Lung (tissue), 17 donors: ENCODE measurements at places on chromosomes 16 and 17.

- DNase-seq = no peak
Measured at GRCh38 chr16:29656688-29657523, 6.1 kb upstream of the SPN start.

GRCh38 chr17:27811961-27812360 is 11.6 kb upstream of the NOS2 start:
- no peak for DNase-seq

DNA sequence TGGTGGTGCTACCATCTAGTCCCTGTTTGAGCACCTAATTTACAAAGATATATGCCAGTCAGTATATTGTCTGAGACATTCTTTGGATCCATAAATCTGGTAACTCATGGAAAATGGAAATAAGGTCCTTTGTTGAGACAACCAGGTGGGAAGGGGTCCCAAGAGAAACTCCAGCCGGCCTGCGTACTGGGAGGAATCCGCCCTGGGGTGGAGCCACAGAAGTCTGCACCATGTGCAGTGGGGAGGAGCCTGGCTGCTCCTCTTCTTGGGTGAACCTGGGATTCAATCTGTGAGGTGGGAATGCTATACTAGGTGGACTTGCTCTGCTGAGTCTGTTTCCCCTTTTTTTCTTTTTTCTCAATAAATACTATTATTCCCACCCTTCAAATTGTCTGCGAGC is 339.2 kb upstream of the TNRC6C start:
- no peak for DNase-seq

GRCh38 chr16:85401370-85401916 is 211.7 kb upstream of the GSE1 start:
- DNase-seq = no peak

GRCh38 chr17:5592382-5592781 is 8.1 kb upstream of the NLRP1 start:
- peak; percentile 52 for DNase-seq

GRCh38 chr17:50440172-50440837 is 14.3 kb downstream of the ACSF2 start:
- DNase-seq = peak; percentile 39

- DNase-seq = no peak
Measured at GRCh38 chr16:9115277-9115676, 23.8 kb downstream of the HAPSTR1 start.

GRCh38 chr17:80706463-80706867 is 161.8 kb downstream of the RPTOR start:
- DNase-seq = peak; percentile 39

- peak; percentile 87 for DNase-seq
Measured at GRCh38 chr16:56047307-56048234, 143.7 kb upstream of the GNAO1 start.

GRCh38 chr16:83205896-83206295 is 579.1 kb downstream of the CDH13 start:
- no peak for DNase-seq

- DNase-seq = no peak
Measured at GRCh38 chr16:5442054-5442453, 344.5 kb upstream of the EEF2KMT start.

DNA sequence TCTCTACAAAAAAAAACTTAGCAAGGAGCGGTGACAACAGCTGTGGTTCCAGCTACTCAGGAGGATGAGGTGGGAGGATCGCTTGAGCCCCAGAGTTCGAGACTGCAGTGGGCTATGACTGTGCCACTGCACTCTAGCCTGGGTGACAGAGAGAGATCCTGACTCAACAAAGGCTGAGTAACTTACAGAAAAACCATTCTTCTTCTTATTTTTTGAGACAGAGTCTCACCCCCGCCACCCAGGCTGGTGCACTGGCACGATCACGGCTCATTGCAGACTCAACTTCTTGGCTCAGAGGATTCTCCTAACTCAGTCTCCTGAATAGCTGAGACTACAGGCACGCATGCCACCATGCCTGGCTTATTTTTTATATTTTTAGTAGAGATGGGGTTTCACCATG is 56.0 kb downstream of the CYB5D2 start:
- DNase-seq = no peak

GRCh38 chr17:66971264-66971663 is 6.8 kb downstream of the CACNG4 start:
- no peak for DNase-seq

DNA sequence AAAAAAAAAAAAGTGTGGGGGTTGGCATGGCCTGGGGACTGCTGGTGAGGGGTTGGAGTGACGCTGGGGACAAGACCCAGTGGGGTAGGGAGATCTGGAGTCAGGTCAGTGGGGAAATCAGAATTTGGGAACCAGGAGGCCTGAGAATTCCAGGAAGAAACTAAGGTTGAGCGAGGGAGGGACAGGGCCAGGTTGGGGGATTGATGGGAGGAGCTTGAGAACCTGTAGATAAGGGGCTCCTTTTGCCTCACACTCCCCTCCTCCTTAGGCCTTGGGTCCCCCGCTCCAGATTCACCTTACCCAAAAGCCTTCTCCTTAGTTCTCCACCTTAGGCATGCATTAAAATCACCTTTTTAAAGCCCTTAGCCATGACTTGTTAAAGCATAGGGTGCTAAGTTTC is 8.3 kb upstream of the PYDC1 start:
- DNase-seq = no peak

- no peak for DNase-seq
Measured at GRCh38 chr17:705863-706262, 8.8 kb downstream of the VPS53 start.

- DNase-seq = no peak
Measured at GRCh38 chr16:69399361-69399760, 13.6 kb upstream of the TERF2 start.

GRCh38 chr16:31194898-31195297 is 7.7 kb downstream of the PYCARD start:
- DNase-seq = no peak

DNA sequence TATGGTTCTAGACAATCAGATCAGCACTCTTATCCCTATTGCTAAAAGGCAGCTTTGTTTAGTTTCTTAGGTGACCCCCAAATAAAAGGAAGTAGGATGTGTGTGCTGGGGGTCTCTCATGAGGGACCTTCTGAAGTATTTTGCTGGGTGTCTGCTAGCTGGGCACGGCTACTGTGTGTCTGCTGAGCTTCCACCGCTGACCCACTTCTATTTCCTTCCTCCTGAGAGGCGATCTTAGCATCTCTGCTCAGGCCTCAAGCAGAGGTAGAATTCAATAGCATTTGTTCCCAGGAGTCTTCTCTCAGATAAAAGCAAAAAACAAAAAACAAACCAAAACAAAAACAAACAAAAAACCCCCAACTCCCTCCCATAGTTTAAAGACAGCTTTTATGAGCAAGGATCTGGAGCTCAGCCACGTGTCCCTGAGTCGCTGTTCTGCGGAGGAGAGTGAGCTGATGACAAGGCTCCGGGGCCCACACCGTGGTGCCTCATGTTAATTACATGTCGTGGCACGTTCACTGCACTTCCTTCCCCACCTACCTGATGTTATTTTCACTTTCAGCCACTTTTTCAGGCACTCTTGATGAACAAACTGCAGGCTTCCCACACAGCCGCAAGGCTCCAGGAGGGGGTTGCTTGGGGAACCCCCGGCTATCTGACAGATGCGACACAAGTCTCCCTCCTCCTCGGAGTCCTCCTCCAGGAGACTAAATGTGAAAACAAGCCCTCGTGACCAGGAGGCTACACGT is 83.5 kb downstream of the MARCHF10 start:
- no peak for DNase-seq

- DNase-seq = no peak
Measured at GRCh38 chr17:28018439-28019070, 23.9 kb upstream of the NLK start.

- no peak for DNase-seq
Measured at GRCh38 chr16:21239646-21240045, 6.1 kb downstream of the ANKS4B start.

GRCh38 chr16:31785126-31785525 is 88.5 kb upstream of the ZNF267 start:
- DNase-seq = no peak

DNA sequence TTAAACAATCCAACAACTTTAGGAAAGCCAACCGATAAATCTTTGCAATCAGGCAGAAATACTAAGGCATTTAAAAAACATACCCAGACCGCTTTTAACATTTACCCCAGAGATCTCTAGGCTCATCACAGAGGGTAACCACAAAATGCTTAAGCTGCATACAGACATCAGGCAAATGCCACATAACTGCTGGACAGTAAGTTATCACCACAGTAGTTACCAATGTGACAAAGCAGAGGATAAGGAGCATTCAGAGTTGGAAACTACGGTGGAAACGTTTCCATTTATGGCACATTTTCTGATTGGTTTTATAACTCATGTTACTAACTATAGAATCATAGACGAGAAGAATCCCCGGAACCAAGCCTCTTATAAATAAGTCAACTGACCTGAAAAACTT is 77.5 kb downstream of the KANSL1 start:
- no peak for DNase-seq

DNA sequence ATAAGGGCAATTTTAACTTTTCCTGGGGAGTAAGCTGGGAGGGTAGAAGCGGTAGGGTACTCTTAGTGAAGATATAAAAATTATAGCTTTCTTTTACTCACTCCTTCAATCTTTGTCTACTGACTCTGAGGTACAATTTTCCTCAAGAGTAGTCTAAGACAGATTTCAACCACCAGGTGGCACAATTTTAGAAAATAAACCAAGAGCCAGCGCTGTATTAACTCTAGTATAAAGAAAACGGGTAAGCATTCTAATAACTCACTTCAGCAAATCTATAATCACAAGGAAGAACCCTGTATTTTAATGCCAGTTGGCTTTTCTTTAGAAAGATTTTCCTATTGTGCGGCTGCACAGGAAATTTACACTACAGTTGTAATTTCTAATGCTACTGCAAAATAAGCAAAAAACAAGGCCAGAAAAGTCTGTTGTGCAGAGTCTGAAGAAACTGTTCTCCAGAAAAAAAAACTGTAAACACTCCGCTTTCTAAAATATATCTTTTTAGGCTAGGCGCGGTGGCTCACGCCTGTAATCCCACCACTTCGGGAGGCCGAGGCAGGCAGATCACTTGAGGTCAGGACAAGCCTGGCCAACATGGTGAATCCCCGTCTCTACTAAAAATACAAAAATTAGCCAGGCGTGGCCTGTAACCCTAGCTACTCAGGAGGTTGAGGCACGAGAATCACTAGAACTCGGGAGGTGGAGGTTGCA is 1.9 kb downstream of the CMC2 start:
- no peak for DNase-seq

DNA sequence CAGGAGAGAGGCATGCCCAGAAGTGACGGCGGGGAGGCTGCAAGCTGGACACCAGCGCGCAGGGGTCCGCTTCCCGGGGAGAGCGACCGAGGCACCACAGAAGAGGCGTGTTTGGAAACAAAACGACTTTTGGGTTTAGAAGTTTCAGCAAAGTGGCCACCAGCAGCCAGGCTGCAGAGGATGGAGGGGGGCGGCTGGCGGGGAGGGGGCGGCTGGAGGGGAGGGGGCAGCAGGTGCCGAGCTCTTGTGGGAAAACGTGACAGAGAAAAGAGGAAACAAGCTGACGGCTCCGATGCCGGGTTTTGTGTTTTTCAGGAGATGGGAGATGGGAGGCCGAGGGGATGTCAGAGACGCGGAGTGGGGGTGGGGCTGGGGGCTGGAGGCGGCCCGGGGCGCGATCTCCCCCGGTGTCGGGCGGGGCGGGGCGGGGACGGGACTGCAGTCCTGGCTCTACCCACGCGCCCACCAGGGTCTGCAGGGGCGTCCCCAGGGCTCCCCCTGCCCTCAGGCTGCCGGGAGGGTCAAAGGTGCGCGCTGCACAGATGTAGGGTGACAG is 32.1 kb upstream of the RPH3AL start:
- DNase-seq = no peak

DNA sequence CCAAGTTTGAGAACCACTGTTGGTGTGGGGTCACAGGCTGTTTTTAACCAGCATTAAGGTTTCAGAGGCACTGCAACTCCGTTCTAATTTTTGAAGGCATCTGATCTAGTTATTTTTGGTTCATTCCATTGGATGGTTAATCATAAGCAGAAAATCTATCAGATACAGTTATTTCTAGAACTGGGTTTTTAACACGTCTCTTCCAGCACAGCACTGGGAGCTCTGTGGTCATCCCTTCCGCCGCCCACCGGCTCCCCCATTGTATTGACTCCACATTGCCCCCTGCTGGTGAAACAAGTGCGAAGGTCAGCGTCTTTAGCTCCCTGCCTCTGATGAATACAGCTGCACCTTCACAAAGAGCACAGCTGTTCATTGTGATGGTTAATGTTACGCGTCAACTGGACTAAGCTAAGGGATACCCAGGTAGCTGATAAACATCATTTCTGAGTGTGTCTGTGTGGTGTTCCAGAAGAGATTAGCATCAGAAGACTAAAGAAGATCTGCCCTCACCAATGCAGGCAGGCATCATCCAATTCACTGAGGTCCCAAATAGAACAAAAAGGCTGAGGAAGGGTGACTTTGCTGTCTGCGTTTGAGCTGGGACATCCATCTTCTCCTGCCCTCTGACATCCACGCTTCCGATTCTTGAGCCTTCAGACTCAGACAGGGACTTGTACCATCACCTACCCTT is 8.5 kb downstream of the CCL18 start:
- peak; percentile 32 for DNase-seq

DNA sequence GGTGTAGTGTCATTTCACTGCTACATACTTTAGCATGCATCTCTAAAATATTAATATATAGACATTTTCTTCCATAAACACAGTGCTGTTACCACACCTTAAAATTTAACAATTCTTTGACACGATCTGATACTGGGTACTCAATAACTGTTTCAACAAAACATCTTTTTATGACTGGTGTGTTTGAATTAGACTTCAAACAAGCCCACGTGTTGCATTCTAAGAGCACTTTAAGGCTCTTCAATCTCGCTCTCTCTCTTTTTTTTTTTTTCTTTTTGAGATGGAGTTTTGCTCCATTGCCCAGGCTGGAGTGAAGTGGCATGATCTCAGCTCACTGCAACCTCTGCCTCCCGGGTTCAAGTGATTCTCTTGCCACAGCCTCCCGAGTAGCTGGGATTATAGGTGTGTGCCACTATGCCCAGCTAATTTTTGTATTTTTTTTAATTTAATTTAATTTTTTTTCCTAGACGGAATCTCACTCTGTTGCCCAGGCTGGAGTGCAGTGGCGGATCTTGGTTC is 15.8 kb upstream of the SLC46A1 start:
- peak; percentile 65 for DNase-seq

DNA sequence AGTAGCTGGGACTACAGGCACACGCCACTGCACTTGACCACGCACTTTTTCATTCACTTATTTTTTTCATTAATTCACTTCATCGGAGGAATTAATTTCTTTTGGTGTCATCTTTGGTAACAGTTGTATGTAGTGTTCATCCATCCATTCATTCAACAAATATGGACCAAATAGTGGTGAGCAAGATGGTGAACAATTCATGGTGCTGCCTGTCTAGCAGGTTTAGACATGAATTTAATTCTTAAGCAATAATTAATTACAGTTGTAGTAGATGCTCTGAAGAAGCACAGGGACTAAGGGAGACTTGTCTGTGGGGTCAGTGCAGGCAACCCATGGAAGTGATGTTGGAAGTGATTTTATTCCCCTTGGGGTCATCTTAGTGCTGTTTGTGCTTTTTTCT is 22.4 kb downstream of the GDE1 start:
- no peak for DNase-seq
